GM04504 (cell line): ENCODE measurements at places on chromosomes 3 and 15.

DNA sequence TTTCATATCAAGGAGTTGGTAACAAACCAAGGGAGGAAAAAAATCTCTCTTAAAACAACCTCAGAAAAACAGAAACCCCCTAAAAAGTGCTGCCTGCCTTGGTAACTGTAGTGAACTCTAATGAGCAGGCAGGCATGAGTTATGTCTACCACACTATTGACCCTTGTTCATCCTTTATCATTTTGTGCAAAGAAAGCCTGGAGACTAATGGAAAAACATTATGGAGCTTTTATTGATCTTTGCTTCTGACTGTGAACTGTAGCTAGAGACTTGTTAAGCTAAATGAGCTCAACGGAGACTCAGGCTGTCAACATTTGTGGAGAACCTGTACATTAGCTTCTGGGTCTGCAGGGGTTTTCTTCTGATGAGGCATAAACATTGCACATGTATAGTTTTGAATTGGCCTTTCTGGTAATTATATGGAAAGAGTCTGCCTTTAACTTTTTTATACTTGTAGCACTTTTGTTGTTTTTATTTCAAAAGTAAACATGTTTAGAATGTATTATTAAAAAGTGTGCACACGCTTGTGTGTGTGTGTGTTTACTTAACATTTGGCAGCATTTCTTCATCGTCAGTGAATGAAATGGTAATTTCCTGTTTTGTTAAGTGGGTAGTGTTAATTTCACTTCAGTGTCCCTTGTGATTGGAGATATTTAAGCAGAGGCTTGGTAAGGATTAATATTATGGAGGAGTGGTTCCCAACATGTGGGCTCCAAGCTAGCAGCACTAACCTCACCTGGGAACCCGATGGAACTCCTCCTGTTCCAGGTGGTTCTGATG is 15.9 kb upstream of the SPTSSB start:
- no peak for DNase-seq

GRCh38 chr15:42493679-42494078 is 1.8 kb upstream of the SNAP23 start:
- DNase-seq: no peak

GRCh38 chr15:73926219-73927002 is at the start of gene LOXL1:
Gene LOXL1, plus strand, starts transcription at chr15:73926462. Its CDS starts 322 bp downstream, at chr15:73926784.
- DNase-seq: peak; percentile 83

DNA sequence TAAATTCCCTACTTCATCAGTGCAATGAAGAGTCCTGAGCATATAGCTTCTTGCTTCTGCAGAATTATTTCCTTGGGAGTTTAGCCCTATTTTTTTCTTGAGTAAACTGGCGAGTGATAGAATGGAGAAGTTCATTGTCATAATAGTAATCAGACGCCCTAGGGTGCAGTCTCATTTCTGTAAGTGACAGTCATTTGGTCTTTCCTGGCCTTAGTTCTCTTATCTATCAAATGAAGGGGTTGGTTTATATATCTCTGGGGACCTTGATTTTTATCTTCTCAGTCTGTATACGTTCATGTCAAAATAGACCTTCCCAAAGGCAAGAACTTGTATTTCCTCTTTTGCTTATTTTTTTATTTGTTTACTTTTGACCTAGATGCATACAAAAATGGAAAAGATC is 9.9 kb upstream of the ALPK3 start:
- no peak for DNase-seq

GRCh38 chr3:188052169-188053035 is 101.6 kb upstream of the LPP start:
- no peak for DNase-seq

DNA sequence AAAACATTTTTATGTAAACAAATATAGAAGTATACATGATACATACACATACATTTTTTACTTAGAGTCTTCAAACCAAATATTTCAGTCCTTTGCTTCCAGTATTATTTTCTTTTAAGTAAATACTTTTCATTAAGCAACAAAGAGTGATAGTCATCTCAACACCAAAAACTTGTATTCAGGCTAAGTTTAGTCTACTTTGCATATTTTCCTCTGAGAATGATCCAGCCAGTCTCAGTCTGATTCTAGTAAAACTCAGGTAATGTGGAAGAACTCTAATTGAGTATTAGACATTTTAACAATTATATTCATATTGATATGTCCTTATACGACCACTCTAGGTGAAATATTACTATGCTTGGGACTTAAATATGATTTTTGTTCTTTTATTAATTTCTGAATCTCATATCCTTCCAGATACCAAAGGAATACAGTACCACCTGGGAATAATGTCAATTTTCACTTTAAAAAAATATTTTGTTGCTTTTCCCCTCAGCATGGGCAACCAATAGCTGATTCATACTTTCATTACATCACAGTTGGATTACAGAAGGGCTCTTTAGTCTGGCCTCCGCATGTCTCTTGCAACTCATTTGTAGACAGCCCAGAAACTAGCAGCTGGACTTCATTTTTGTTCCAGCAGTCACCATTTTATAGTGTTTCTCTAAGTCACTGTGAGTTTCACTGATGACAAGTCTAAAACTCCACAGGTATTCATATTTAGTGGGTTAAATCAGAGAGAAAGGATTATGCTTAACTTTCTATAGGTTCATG is 390.4 kb downstream of the ZBTB20 start:
- DNase-seq: peak; percentile 67

GRCh38 chr3:16978234-16978920 is 93.6 kb downstream of the PLCL2 start:
- DNase-seq: no peak

DNA sequence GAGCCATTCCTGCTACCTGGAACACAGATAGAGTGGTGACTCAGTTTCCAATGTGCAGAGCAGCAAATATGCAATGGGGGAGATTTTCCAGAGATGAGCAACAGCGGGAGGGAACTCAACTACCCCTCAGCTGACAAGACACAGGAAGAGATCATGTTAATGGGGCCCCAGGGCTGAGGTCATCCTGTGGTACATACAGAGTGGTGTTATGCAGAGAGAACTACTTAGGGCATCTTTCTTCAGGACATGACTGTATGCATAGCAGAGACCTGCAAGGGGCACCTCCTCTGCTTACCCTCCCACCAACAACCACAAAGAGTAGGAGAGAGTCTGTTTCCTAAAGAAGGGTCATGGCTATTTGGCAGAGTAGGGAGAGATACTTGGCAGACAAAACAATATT is 6.8 kb upstream of the TBC1D5 start:
- no peak for DNase-seq

DNA sequence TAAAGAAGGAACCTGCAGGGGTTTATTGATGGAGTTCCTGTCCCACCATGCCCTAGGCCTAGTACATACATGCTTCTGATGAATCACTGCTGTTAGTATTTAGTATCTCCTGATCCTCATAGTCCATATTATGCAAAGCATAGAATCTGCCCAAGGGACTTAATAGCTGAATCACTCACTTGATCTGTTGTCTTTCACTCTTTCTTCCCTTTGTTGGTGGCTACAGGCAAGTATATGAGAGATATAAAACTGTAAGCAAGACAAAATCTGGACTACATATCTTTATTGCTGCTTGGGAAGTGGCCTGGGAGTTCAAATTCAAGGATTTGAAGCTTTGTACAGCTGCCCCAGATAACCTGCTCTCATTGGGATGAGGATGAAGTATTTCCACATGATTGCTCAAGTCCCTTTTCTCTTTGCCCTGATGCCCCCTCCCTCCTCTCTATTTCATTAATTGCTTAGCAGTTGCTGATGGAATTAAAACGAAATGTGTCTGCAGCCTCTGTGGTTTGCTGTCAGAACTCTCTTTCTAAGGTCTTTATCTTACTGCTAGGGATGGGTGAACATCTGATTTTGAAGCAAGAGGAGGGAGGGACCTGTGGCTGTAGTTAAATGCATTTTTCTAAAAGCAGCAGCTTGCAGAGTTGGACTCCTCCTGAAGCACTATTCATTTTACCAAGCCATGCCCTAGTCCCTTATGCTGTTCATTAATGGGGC is 114.1 kb downstream of the ZNF609 start:
- DNase-seq: no peak

GRCh38 chr3:196060834-196061233 is 21.1 kb downstream of the TFRC start:
- no peak for DNase-seq

DNA sequence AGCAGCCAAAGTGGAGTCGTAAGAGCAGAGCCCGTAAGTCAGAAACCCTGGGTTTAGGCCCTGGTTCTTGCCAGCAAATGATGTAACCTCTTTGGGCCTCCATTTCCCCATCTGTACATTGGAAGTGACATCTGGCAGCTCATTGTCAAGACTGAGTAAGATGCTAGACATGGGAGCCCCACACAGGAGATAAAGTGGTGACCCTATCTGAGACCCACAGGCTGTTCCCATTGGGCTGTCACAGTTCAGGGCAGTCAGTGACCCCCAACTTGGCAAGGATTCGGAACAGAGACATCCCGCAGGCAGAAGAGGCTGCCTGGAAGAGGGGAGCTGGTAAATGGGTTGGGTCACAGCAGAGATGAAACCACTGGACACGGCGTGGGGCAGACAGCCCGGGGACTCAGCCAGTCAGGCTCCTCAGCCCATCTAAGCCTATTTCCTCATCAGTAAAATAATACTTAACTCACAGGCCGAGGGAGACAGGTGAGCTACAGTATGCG is 1.8 kb downstream of the CLN6 start:
- no peak for DNase-seq

DNA sequence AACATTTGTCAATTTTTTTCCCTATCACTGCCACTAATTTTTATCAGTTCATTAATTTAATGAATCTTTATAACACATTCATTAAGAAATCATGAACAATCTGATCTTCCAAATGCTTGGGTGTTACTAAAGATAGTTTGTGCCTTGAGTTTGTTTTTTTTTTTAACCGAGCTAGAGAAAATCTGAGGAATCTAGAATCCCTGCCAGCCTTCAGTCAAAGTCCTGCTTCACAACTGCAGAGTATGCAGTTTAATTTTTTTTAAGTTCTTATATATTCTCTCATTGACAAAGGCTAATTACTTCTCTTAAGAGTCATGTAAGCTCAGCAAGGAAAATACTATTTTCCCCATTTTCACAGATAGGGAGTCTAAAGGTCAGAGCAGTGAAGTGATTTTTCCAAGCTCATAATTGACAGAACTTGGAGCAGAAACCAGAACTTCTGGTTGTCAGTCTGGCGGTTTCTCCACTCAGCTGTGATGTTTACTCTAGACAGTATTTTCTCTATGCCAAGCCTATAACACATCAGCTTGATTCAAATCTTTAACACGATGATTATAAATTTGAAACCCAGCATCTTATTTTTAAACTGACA is 55.7 kb downstream of the TNIK start:
- DNase-seq: no peak

DNA sequence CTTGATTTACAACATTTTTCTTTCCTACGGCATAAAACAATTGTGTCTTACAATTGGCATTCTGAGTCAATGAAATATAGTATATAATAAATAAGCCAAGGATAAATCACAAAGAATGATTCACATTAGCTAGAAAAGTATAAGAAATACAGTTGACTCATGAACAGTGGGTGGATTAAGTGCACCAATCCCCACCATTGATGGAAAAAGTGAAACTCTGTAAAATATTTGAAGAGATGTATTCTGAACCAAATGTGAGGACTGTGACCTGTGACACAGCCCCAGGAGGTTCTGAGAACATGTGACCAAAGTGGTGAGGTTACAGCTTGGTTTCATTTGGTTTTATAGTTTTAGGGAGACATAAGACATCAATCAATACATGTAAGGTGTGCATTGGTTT is 227.5 kb downstream of the ALCAM start:
- no peak for DNase-seq

GRCh38 chr3:188174317-188175044 is 20.5 kb downstream of the LPP start:
- DNase-seq: no peak

DNA sequence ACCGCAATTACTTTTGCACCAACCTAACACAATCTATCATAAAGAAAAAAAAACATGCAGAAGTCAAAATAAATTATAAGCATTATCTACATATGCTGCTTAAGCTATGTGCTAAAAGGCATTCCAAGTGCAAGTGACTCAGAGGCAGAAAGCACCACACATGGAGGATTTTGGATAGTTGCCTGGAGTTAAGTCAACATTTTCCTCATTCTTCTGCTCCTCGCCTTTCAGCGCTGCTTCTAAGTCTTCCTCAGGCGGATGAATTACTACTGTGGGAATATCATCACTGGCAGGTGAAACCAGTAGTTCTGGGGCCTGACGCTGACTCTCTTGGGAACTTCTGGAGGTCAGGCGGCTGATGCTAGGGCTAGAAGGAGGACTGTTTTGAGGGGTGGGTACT is 53.1 kb downstream of the SLC4A7 start:
- DNase-seq: peak; percentile 98

- no peak for DNase-seq
These were observed 298.1 kb downstream of the NSUN3 start for GRCh38 chr3:94360987-94361386.

DNA sequence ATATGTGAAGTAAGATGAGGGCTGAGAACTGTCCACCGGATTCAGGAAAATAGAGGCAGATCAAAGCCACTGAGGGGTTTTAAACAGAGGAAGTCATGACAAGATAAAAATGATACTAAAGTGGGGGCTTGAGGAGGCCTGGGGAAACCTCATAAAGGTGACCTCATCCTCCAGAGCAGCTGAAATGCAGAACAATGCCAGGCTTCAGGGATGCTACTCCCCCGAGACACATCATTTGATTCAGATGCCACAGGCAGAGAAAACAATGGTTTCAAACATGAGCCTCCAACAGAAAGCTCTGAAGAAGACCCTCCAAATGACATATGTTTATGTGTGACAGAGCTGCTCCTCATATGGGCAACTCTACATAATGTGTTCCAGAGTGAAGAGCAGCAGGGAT is 6.4 kb downstream of the CFAP20DC start:
- DNase-seq: no peak

- peak; percentile 72 for DNase-seq
These were observed 441 bp upstream of the UCN2 start for GRCh38 chr3:48564022-48564421.

- no peak for DNase-seq
These were observed 4.0 kb downstream of the SEC61A1 start for GRCh38 chr3:128056258-128056657.

GRCh38 chr3:194208709-194209108 is 72.8 kb downstream of the HES1 start:
- no peak for DNase-seq

GRCh38 chr15:101346928-101347327 is 51.9 kb upstream of the SNRPA1 start:
- no peak for DNase-seq

- no peak for DNase-seq
These were observed 1.1 kb upstream of the SPATA12 start for GRCh38 chr3:57059411-57059810.
